Activated CD4-positive, alpha-beta T cell treated with anti-CD3 and anti-CD28 coated beads, Interleukin-2, amount 50 U/mL, for 24 hours (primary cell): ENCODE measurements at places on chromosomes 16 and 17.

GRCh38 chr16:12815361-12815760 lies 11.7 kb upstream of the CPPED1 start:
- DNase-seq = no peak

- DNase-seq = no peak
Observed at GRCh38 chr16:72749091-72749490, 298.8 kb downstream of the ZFHX3 start.

- DNase-seq = no peak
Observed at GRCh38 chr17:77147357-77147801, 6.6 kb downstream of the SEC14L1 start.

DNA sequence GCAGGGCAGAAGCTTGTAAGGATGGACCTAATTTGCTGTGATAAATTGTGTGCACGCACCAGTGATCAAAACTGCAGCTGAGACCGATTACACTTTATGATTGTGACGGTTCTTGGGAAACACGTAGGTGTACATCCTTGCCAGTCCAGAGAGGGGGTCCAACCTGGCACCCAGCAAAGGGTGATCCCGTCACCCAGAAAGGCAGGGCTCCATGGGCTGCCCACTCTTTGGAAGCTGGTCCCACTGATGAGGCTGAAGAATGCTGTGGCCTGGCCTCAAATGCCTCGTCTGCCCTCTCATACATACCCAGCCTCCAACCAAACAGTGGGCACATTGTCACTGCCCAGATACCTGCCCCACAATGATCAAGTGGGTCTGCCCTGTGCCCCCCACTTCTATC lies 132.0 kb downstream of the C16orf78 start:
- DNase-seq = no peak
